NCI-H1417 treated with DMSO at 0.1 percent for 48 hours (cell line): ENCODE measurements at places on chromosomes 4 and X.

GRCh38 chr4:186958726-186959350, 235.2 kb upstream of the FAT1 start:
- no peak for DNase-seq

GRCh38 chr4:114358901-114359300, 239.7 kb upstream of the UGT8 start:
- no peak for DNase-seq

- DNase-seq, result no peak
These were observed 99.4 kb downstream of the HPGD start for GRCh38 chr4:174422893-174423256.

- DNase-seq, result no peak
These were observed 95.6 kb downstream of the PHOX2B start for GRCh38 chr4:41652971-41653370.

GRCh38 chr4:62913065-62913464, 1496.2 kb downstream of the TECRL start:
- DNase-seq, result no peak

DNA sequence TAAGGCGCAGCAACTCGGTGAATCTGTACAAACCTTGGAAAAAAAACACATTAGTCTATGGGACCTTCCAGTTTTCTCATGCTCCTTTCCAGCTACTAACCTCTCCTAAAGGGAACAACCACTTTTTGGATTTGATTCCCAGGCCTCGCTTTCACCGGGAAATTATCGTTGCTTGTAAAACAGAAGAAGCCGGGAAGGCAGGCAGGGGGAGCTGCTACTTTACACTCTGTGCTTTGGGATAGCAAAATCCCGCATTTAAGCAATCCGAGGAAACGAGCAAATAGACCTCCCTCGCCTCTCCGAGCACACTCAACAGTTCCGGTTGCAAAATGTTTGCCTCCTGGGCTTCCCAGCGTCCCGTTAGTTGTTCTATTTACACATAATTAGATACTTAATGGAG, 1.2 kb downstream of the CD38 start:
- no peak for DNase-seq

DNA sequence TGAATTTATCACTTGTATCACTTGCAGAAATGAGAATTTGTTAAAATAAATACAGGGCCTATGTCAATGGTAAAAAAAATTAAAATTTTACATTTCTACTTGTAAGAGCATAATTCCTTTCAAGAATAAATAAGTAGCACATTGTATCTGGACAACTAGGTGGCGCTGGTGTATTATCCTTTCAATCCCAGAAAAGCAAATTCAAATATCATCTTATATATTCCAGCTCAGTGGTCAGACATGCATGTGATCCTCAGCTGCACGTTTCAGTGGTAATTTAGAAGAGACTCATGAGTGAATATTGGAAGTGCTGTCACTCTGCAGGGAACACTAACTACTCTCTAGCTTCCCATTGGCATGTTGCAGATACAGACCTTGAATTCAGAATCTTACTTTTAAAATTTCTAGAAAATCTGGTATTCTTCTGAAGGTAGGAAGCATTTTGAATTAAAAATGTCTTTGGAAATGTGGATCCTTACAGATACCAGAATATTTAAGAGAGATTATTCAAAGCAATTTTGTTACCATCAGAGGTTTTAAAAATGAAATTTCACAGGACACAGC, 1414.7 kb upstream of the TENM3 start:
- peak; percentile 66 for DNase-seq

DNA sequence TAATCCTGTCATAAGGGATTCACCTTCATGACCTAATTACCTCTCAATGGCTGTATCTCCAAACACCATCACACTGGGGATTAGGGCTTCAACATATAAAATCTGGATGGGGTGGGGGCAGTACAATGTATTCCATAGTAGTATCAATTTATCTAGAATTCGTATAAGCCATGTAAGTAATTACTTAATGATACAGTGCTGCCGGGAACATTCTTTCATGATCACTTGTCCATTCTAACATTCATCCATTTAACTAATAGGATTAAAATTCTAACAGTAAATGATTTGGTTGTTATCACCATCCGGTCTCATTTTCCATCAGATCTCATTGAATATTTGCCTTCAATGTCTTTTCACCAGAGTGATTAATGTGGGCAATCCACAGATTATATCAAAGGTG, 1620.9 kb upstream of the TENM3 start:
- DNase-seq, result no peak

GRCh38 chr4:37674439-37674838, 11.7 kb downstream of the RELL1 start:
- DNase-seq, result no peak

GRCh38 chr4:6855692-6856297, 53.8 kb upstream of the TBC1D14 start:
- no peak for DNase-seq

- no peak for DNase-seq
These were observed 25.2 kb downstream of the P2RY8 start for GRCh38 chrX:1511829-1512228.

DNA sequence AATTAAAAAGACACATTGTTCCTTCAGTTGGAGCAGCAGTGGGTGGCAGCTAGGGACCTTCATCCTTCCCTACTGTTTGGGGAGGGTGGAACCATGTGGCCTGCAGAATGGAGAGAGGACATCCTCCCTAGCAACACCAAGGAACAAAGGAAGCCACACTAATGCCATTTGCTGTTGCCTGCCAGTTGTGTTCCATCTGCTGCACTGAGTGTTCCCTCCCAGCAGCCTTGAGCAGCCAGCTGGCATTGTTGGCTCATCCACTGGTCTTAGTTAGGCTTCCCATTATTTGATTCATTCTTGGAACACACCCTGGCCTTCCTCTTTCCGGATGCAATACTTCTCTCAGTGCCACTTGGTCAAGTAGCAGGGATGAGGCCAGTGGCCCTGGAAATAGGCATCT, 25.0 kb upstream of the HMGB3 start:
- DNase-seq, result no peak

- DNase-seq, result no peak
These were observed 12.5 kb upstream of the PCYT1B start for GRCh38 chrX:24659646-24660045.

DNA sequence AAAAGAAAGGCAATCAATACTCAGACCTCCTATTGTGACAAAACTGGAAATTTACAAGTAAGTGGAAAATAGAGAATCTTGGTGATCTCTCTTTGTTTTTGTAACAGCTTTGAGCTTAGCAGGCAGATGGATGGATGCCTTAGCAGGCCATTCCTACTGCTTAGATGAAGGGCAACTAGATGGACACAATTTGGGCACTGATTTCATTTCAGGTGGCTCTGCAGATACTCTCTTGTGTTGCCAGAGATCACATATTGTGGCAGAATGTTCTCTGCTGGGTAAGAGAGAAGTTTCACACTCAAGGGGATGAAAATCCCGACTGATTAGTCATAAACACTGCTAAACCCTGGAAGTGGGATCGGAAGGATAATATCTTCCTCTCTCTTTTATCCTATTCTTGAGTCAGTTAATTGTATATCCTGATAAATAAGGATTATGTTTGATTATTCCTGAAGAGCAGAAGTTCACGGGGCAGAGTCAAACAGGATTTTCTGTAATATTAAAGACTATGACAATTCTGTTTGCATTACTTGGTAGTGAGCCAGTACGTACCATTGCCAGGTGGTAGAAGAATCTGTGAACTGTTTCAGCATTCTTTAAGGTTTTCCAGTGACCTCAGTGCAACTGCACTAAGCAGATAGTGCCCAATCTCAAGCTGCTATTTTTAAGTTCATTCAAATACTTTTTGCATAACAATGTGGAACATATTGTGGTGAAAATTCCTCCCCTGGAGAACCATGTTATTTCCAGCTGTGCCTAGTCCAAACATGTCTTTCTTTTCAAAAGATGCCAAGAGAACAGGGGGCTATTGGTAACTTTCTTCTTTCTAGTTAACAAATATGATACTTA, 974.3 kb downstream of the FSTL5 start:
- no peak for DNase-seq

- DNase-seq, result no peak
These were observed 13.1 kb upstream of the AMTN start for GRCh38 chr4:70505151-70505748.

DNA sequence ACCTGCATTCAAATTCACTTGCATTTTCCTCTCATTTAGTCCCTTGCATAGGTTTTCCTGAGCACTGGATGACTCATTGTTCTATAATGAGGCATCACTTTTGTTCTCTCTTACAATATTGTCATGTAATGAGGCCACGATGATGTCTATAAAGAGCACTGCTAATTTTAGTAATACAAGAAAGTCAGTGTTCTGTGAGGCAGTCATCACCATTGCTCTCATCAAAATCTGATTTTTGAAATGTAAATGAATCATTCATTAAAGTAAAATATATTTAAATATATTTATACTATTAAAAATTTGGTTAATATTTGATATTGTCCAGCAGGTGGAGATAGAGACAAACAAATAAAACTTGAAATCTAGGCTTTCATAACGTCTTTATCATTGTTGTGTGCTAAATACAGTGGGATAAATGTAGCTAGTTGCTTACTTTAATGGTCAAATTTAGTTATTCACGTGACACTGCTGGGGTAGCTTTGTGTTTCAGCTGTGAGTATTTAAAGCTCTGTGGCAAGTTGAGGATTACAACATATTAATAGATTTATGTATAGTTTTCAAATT, 15.4 kb downstream of the HMGB2 start:
- DNase-seq, result peak; percentile 54

DNA sequence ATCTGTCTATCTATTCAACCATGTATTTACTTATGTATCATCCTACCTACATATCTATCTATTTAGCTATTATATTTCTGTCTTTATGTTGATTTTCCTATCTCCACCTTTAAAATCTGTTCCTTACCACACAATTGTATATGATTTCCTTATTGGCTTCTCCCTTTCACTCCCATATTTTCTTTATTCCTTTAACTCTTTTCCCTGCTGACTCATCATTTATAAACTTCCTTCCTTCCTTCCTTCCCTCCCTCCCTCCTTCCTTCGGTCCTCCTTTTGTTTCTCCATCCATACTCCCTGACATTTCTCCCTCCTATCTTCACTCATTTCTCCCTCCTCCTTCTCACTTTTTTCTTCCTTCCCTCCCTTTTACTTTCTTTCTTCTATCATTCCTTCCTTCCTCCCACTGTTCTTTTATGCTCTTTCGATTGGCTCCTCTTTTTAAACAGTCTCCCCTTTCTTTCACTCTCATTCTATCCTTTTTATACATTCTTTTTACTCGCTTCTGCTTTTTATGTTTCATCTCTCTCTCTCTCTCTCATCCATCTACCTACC, 100.3 kb downstream of the RBMX2 start:
- DNase-seq, result no peak

DNA sequence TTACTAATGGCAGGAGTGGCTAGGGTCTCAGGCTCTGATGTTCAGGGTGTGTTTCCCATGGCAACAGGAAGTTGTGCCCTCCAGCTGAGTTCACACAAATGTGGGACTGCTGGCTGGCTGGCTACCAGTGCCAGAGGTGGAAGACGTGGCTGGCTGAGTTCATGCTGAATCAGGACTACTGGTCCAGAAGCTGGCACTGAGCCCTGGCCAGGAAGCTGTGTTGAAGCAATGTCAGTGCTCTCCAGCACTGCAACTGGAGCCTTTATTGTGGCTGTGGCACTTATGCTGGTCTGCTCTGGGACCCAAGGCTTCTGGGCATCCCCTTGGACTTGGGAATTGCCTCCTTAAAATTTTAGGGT, 42.0 kb upstream of the ZXDA start:
- no peak for DNase-seq

GRCh38 chr4:130306566-130306965, 1210.6 kb downstream of the C4orf33 start:
- DNase-seq, result no peak

GRCh38 chrX:105608745-105609144, 213.6 kb upstream of the NRK start:
- no peak for DNase-seq

GRCh38 chr4:167421201-167421600, 186.9 kb upstream of the SPOCK3 start:
- DNase-seq, result no peak

DNA sequence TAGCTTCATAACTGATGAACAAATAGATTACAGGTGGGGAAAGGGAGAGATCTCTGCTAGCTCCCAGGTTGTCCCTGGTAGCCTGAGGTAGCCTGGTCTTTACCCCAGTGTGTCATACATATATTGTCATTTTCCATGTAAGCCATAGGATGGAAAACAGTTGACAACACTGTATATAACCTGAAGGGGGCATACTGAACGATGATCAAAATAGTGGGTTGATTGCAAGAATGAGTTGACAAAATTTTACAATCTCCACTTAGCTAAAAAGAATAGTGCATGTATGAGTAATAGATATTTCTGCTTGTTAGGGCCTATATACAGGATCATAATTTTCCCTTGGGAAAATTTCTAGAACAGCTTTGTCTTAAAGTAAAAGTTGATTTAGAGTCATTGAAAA, 304.1 kb upstream of the HAND2 start:
- DNase-seq, result no peak

GRCh38 chrX:38205039-38205438, 15.6 kb downstream of the SRPX start:
- no peak for DNase-seq

- DNase-seq, result no peak
These were observed 5.4 kb upstream of the USP46 start for GRCh38 chr4:52664479-52664878.
